NCI-H1417 (cell line): ENCODE measurements at places on chromosomes 2 and 18.

GRCh38 chr18:41660654-41661053, 294.4 kb upstream of the PIK3C3 start:
- no peak for DNase-seq

DNA sequence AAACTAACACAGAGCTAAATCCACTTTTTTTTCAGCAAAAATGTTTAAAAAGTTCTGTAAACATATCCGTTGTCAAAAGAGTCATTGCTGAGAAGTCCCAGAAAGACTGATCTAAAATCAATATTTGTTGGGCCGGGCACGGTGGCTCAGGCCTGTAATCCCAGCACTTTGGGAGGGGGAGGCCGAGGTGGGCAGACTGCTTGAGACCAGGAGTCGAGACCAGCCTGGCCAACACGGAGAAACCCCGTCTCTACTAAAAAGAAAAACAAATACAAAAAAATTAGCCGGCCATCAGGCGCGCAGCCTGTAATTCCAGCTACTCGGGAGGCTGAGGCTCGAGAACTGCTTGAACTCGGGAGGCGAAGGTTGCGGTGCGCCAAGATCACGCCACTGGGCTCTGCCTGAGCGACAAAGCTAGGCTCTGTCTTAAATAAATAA, 1.4 kb downstream of the OLA1 start:
- DNase-seq = no peak

DNA sequence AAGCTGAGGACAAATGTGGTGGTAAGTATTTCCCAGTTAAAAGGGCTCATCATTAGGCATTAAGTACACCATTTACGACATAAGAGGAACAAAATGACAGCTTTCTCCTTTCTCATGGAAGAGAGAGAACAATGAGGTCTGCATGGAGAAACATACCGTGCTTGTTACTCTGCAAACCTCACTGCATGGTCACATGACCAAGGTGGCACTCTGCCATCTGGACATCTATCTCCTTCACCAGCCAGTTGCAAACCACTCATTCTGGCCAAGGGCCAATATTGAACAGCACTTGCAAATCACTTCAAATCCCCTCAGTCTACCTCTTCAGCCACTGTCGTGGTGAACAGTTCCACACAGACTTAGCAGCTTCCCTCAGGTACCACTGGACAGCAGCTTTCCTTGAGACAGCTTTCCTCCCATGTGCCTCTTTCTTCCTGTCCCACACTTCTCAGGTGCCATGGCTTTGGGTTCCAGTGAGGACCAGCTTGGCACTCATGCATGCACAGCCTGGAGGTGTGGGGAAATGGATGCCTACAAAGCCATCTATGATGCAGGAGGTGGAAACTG, 29.5 kb upstream of the DPP4 start:
- peak; percentile 70 for DNase-seq

GRCh38 chr2:58569475-58570185, 328.5 kb upstream of the FANCL start:
- no peak for DNase-seq

GRCh38 chr2:21820271-21820670, 696.5 kb downstream of the TDRD15 start:
- DNase-seq = no peak

GRCh38 chr2:107008843-107009242, 122.9 kb upstream of the ST6GAL2 start:
- DNase-seq = no peak

DNA sequence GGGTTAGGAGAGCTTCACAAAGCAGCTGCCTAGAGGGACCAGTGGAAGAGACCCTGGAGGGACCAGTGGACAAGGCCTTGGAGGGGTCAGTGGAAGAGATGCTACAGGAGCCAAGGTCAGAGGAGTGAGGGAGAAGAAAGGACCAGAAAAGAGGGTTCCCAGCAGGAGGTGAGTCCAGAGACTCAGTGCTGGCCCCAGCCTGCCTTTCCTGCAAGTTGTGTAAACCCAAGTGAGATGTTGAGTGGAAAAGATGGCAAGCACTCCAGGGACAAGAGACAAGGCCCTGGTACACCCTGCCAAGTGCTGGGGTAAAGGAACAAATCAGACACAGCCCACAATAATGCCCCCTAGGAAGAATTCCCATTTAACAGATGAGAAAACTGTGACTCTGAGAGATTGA, 94.4 kb downstream of the TTC32 start:
- DNase-seq = no peak

DNA sequence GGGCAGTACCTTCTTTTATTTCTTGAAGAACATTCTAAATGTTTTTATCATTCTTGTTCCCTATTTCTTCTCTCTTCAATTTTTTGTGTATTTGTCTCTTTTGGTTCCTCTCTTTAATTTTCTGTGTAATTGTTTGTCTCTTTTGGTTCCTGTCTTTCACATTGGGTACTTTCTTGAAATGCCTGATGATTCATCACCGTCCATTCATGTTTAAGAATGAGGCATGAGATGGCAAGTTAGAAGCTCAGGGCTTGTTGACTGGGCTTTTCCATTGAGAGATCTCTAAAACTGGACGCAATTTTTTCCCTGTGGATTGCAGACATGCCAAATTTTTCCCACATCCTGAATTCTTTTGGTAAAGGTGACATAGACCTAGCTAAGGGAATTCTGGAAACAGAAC, 33.7 kb upstream of the IL1R2 start:
- DNase-seq = no peak

DNA sequence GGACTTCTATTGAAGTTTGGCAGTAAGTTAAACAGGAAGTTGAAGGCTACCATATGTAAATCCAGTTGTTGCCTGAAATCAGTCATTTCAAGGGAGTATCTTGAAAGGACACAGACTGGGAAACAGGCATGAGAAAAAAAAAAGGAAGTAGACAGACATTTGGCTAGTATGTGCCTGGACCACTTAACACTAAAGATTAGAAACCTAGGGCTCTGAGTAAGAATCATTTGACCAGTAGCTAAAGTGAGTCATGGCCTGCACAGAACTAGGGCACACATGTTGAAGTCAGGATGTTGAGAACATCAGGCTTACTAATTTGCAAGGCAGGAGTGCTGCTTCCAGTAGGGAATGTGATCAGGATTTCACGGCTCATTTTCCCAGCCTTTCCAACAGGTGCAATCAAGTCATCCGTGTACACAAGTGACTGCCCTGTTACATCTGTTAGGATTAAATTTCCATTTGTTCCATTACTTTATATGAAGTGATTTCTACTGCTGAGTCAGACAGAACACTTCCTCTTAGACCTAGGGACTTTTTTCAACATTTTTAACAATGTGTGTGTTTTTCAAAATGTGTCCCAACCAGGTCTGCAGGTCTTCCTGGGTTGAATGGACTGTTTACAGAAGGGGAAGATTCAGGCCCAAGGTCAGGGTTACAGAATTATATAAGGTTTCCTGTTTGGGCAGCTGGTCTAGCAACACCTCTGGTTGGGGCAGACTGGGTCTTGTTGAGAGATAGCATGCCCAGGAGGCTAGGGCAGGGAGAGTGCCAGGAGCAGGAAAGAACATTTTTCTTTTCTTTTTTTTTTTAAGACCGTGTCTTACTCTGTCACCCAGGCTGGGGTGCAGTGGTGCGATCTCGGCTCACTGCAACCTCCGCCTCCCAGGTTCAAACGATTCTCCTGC, 145.6 kb downstream of the TGIF1 start:
- no peak for DNase-seq

DNA sequence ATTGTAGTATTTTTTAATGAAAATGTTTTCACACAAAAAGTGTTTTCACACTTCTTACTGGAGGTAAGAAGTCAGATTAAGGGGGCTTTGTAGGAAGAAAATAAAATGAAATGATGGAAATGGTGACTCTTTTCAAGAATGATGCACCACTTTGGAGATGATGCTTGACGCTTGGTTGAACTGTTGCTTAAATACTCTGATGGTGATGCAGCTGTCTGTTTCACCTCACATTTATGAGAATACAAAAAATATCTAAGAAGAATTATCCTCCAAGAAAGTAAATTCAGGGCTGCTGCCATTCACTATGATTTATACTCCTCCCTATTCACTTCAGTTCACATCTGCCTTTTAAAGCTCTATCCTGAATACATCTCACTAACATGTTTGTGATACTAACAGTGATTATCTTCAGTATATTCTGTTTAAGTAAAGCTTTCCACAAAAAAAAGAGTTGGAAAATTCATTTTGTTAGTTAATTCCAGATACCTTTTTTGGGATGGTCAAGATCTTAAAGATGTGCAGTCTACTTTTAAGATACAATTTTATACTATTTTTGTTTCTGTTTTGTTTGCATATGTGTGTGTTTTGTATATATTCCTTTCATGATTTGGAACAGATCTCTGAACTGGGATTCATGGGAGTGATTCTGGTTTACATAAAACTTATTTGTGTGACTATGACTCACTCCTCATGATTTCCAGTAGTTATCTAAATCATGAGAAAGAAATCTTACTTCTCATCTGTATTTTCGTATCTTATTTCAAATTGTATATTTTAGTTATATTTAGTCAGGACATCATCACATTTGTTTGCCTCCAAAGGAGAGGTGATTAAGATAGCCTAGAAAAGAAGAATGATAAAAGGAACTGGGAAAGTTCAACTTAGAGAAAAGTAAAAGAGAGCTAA, 53.1 kb downstream of the SLC39A10 start:
- DNase-seq = no peak

DNA sequence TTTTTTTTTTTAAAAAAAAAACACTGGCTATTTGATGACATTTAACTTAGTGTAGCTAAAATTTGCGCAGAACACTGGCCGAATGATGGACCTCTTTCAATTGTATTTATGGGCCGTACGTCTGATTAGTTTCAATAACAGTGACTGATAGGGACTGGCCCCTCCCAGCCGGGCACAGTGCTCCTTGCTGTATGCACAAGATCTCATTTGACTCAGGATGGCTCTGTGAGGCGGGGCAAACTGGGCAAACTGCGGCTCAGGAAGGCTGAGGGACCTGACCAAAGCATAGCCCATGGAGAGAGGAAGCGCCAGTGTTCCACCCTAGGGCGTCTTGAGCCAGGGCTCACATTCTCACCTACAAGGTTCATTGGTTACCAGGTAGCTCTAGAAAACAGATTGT, 21.2 kb downstream of the TRAF3IP1 start:
- DNase-seq = no peak

DNA sequence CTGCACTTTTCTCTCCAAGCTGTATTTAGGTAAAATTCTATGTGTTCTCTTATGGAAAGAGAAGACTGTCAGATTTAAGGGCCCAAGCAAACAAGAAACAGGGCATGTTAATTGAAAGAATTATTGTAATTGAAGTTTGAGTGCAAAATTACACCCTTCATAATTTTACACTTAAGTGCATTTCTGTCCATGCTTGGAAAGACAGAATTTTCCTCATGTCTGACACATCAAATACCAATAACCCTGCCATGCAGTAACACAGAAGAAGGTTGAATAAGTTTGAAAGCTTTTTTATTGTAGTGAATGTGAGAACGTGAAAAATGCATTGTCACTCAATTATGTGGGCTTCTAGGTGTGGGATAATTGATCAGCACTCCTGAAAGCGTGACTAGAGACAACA, 52.9 kb upstream of the PARD3B start:
- no peak for DNase-seq

DNA sequence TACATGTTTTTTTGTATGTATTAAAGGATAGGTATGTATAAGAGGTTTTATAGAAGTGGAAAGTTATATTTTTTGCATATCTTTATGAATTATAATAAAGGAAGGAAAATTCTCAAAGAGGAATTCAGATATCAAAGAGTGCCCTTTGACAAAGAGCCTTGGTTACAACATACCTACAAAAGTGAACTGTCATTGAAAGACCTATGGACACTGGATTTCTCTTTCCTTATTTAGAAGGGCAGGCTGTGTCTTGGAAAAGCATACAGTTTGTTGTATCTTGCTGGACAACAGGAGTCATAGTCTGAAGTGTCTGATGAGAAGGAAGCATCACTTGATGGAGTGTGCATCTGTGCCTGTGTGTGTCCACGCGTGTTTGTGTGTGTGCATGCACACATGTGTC, 15.2 kb downstream of the UGT1A10 start:
- no peak for DNase-seq

GRCh38 chr2:230614913-230615332, 97.7 kb upstream of the CAB39 start:
- DNase-seq = no peak

- DNase-seq = no peak
These were observed 172.9 kb downstream of the FAM210A start for GRCh38 chr18:13553449-13553848.

- DNase-seq = no peak
These were observed 28.4 kb upstream of the RNU4ATAC start for GRCh38 chr2:121502246-121502645.

- DNase-seq = no peak
These were observed 19.4 kb downstream of the KANSL3 start for GRCh38 chr2:96618596-96619283.

- DNase-seq = no peak
These were observed 2.7 kb downstream of the ZEB2 start for GRCh38 chr2:144516981-144517865.

DNA sequence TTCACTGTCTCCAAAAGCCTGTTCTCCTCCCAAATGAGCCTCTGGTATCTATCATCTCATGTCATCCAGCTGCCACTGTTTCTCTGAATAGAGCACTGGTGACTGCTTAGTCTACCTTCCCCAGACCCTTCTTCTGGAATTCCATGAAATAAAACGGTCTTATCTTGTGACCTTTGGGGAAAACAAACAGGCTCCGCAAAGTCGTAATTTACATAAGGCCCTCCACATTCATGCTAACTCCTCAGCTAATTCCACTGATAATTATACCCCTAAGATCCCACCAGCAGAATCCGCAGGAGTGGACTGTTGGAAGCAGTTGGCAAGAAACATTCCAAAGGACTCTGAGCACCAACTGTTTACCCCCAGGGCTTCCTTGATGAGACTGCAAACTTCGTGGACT, 33.9 kb upstream of the CHN1 start:
- no peak for DNase-seq

- DNase-seq = no peak
These were observed 350.8 kb downstream of the CDH2 start for GRCh38 chr18:27826101-27826500.

DNA sequence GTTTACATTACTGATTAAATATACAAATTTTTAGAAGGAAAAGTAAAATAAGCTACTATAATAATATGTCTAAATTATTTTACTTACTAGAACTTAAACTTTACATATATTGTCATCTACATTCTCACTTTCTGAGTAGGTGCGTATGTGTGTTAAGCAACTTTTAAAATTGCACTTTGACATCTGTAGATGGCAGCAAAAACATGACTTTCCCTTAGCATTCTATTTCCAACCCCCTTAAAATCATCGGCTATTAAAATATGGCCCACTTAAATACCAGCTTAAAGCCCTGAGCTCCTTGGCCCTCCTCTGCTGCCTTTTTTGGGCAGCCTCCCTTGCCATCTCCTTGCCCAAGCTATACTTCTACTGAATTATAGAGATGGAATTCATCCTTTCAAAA, 78.0 kb downstream of the UPP2 start:
- DNase-seq = peak; percentile 4
